ENCODE measurements at places on chromosomes 4 and X.

GRCh38 chrX:153319295-153320046 lies 2.1 kb downstream of the PNMA6F start:
- no peak for DNase-seq

GRCh38 chrX:138886769-138887168 lies 175.3 kb upstream of the FGF13 start:
- DNase-seq, result no peak

DNA sequence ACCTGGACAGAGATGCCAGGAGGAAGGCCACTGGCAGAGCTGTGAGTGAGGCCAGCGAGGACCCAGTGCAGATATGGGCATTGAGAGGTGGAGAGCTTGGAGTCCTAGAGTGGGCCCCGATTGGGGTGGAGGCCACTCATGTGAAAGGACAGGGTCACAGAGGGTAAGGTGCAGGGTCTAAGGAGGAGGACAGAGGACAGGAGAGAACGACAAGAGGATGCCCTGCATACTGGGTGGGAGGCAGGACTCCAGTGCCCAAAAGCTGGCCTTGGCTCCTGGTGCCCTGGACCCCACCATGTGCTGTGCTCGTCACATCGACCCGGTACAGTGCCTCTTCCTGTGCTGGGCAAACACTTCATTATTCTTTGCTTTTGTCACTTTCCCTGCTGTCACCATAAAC lies 66.7 kb downstream of the NAT8L start:
- no peak for DNase-seq

DNA sequence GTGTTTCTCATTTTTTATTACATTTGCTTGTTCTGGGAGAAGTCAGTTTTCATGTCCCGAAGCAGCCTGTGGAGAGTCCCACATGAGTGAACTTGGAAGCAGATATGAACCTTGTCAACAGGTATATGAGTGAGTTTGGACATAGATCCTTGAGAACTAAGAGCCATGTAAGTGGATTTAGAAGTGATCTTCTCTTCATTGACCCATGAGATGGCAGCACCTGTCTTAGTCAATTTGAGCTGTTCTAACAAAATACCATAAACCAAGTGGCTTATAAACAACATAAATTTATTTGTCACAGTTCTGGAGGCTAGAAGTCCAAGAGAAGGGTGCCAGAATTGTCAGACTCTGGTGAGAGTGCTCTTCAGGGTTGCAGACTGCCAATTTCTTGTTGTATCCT lies 1043.8 kb downstream of the ADGRL3 start:
- DNase-seq, result no peak

DNA sequence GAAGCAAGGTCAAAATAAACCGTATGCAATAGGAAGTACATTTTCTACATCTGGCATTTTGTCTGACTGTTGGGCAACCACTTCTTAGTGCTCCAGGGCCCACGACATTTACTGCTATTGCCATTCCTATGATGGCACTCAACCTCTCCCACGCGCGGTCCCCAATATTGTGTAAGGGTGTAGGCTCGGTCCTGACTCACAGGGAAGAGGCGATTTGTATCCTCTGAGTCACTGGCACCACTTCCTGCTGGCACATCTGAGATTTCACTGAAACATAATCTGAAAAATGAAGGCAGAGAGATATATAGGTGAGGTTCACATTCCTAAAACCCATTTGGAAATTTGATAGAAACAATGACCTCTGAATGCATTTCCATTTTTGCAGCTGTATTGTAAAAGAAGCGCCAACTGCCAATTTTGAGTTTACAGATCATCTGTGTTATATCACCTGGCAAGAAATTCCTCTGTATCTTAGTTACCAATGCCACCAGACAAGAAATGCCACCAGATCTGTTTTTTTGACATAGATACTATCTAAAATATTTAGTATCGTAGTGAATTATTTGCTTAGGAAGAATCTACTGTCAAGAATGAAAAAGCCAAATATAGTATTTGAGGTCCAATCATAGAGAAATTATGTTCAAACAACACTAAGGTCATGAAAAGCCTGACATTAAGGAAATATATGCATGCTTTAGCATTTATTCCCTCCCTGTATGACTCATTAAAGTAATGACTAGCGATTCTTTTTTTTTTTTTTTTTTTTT lies 9.8 kb downstream of the EREG start:
- peak; percentile 67 for DNase-seq

DNA sequence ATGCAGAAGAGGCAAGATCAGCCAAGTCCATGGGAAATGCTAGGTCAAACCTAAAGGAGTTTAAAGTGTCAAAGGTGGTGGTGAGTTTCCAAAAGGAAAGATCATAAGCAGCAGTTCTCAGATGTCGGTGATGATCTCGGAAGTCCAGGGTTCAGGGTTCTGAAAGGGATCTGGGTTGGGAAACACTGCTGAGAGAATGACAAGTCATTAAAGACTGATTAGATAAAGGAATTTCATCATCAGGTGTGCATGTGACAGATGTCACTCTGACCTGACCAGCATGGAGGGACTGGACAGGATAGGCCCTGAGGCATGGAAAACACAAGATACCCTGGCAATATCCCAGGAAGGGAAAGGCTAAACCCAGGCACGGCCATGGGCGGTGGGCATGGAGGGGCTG lies 195.7 kb upstream of the TBL1X start:
- DNase-seq, result no peak

DNA sequence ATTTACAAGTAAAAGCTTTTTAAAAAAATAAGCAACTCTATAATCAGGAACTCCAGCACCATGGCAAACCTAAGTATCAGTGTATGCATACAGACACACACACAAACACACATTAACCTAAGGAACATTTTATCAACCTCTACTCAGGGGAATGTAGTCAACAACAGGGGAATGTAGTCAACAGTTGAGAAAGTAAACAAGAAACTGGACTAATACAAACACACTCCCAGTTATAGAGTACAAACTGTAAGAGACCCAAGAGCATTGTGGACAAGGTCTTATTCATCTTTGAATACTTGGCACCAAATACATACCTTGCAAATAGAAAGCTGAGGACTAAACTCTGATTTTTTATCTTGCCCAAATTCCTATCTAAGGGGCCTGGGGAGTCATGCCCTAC lies 36.2 kb downstream of the PAPSS1 start:
- no peak for DNase-seq

GRCh38 chr4:110005461-110006056 lies 92.9 kb downstream of the EGF start:
- DNase-seq, result peak; percentile 26

DNA sequence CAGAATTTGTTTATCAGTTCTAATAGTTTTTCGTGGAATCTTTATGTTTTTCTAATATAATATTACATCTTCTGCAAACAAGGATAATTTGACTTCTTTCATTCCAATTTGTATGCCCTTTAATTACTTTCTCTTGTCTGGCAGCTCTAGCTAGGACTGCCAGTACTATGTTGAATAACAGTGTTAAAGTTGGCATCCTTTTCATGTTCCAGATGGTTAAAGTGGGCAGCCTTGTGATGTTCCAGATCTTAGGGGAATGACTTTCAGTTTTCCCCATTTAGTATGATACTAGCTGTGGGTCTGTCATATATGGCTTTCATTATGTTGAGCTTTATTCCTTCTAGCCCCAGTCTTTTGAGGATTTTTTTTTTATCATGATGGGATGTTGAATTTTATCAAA lies 220.6 kb upstream of the WDFY3 start:
- DNase-seq, result no peak

DNA sequence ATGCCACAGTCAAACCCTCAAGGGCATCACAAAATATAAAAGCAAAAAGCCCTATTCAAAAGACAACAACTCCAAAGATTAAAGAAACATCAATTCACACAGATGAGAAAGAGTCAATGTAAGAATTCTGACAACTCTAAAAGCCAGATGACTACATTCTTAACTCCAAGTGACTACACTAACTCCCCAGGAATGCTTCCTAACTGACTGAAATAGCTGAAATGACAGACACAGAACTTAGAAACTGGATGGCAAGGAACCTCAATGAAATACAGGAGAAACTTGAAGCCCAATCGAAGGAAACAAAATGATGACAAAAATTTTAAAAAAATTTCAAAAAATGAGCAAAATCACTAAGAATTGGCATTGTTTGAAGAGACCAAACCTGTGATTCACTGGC lies 1047.6 kb upstream of the PCDH10 start:
- no peak for DNase-seq

- no peak for DNase-seq
These were observed 323.0 kb downstream of the HNRNPD start for GRCh38 chr4:82050796-82051195.

- no peak for DNase-seq
These were observed 347.2 kb downstream of the RPA4 start for GRCh38 chrX:97230948-97231347.

GRCh38 chr4:139167774-139168444 lies 9.1 kb downstream of the ELF2 start:
- DNase-seq, result no peak

DNA sequence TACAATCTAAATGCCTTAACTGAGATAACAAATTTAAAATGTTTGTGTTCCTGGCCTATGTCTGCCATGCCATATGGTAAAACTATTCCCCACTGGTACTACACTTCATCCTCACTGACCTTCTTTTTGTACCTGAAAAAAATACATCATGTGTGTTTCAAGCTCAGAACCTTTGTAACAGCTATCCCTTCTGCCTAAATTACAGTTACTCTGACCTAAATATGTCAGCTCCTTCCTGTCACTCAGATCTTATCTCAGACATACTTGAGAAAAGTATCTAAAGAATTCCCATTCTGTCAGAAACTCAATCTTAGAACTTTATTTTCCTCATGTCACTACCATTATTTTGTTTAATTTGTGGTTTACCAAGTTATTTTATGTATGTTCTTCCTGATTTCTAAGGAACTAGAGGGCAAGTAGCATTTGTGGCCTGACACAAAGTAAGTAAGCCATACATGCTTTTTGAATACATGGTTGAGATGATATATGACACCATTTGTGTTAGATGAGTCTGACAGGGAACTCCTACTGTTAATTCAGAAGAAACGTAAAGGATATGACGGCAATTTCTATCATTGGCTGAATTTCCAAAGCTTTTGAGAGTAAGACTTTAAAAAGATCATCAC lies 456.5 kb upstream of the NDST3 start:
- no peak for DNase-seq
